ENCODE measurements at places on chromosomes 1 and 21.

DNA sequence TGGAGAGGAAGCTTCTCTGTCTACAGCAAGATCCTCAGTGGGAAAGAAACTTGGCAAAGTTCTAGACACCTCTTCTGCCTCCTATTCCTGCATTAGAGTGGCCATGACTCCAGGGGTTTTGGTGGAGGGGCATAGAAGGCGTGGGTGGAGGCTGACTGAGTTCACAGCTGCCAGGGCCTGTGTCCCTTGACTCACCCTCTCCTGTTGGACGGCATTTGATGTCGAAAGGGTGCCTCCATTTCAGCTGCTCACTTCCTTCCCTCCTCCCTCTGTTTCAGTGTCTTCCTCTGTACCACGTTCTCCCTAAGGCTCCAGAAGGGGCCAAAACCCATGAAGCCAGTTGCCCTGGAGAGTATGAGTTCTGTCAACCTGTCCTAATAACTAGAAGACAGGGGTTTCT lies 632 bp downstream of the TMEM79 start:
- no peak for DNase-seq

DNA sequence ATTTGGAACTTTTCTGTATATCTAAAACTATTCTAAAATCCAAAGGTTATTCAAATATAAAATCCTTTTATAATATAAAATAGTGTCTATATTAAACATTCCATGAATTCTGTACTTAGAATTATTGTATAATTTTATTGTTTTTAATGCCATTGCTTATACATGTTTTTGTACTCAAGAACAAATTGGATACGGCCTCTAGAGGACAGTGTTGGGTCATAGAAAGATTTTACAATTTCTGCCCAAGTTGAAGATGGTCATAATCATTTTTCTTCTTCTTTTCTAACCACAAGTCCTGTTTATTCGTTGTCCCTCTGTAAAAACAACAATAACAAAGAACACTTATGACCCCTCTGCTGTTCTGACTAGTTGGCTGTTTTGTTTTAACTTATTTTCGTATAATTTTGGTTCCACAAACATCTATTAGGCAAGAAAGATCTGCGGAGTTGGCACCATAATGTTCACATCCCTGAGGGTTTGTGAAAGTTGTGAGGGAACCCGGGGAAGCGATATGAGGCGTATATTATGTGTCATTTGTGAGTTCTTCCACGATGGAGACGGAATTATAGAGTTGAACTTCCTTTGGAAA lies 75.7 kb upstream of the KIF26B start:
- no peak for DNase-seq

- DNase-seq: no peak
Observed at GRCh38 chr1:7478809-7479499, 292.1 kb upstream of the VAMP3 start.

DNA sequence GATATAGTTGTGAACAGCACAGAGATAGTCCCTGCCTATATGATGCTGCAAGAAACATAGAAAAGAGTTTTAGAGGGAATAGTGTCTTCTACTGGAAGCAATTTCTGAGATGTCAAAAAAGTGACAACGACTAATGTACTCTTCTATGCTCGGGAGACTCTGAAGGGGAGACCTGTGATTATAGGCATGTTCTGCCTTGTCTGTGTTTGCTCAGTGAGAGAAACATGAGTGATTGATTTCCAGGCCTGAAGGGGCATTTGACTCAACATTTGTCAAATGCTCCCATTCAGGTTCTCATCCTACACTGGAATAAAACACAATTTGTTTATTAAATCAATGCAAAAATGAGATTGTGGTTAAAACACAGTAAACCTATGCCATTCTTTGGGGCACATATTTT lies 131.8 kb downstream of the CTH start:
- no peak for DNase-seq

GRCh38 chr1:222798116-222798515 lies 16.7 kb upstream of the DISP1 start:
- no peak for DNase-seq

GRCh38 chr21:20943561-20943997 lies 54.6 kb upstream of the NCAM2 start:
- DNase-seq: no peak

Data from NT2/D1 (cell line).